ENCODE measurements at places on chromosomes 4 and X.

- no peak for DNase-seq
These were observed 13.0 kb upstream of the TBC1D9 start for GRCh38 chr4:140769209-140769608.

DNA sequence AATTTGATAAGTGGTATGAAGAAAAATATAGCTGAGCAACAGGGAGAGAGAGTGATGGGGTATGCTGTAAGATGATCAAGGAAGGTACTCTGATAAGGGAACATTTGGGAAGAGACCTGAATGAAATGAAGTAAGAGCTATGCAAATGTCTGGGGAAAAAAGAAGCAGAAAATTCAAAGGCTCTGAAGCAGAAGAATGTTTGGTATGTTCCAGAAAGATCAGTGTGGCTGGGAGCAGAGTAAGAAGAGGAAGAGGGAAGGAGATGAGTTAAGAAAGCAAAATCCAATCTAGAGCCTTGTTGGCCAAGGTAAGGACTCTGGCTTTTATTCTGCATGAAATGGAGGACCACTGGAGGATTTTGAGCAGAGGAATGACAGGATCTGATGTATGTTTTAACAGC is 90.0 kb downstream of the AWAT2 start:
- DNase-seq, result no peak

DNA sequence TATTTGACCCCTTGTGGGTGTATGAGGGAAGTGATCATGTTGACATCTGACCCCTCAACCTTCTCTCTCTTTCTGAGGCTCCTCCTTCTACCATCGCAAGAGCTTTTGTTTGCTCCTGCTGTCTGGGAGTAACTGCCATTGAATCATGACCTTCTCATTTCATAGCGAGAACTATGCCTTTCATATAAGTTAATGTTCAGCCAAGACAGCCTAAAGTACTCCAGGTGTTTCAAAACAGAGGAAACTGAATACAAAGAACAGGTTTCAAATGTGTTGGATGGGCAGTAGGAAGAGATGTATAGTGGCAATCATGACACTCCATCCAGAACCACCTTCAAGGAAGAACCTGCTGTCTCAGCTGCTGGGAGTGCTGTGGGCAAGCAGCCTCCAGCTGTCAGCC is 403.1 kb downstream of the MID1IP1 start:
- DNase-seq, result no peak

DNA sequence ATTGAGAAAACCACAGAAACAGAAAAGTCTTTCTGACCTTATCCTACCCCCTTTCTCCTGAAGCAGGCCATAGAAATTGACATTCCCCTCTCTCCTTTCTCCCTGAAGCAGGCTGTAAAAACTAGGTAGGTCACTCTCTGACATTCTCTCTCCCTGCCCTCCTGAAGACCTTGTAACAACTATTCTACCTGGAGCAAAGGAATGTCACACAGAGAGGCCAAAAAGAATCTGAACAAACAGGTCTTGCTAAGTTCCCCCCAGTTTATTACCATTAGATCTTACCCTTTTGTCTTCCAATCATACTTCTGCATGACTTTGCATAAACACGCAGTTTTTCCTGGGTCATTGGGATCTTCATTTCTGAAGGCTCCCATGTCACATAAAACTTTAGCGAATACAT is 198.3 kb upstream of the GYPA start:
- DNase-seq, result no peak

- no peak for DNase-seq
These were observed 36.0 kb downstream of the SLC9A7 start for GRCh38 chrX:46722742-46723568.

DNA sequence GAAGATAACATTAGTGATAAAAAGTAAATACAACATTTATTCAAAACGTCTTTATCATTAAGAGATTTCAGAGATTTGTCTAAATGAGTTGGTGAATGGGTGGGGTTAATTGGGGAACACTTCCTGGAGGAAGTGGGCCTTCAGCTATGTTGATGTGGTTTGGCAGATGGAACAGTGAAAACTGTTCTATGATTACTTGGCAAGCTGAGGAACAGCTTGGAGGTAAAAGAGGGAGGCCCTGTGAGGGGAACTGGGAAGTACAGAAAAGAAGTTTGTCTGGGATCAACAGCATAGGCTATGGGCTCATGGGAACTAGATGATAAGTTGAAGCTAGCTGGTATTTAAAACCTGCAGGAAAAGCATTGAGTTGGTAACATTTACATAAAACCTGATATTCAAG is 26.0 kb downstream of the OCRL start:
- DNase-seq, result no peak

GRCh38 chr4:47839259-47839658 is 1.4 kb upstream of the CORIN start:
- DNase-seq, result peak; percentile 1

DNA sequence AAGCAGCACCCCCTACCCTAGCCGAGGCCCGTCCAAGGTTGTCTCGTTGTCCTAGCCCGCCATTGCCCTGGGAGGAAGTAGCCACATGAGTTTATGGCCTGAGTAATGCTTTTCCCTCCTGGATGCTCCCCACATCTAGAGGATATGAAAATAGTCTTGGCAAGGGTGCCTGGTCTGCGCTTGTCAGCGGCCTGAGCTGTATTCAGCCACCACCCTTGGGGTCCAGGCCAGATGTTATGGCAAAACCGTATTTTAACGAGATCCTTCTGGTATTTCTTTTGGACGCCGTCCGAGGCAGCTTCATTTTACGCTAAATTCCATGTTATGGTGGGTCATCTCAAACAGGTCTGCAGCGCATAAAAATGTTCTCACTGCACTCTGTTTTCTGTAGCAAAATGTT is 89.3 kb downstream of the GPR143 start:
- DNase-seq, result no peak

GRCh38 chrX:8233091-8233490 is 62.0 kb upstream of the VCX2 start:
- DNase-seq, result no peak

GRCh38 chr4:74613266-74613665 is 168.3 kb downstream of the AREG start:
- no peak for DNase-seq

DNA sequence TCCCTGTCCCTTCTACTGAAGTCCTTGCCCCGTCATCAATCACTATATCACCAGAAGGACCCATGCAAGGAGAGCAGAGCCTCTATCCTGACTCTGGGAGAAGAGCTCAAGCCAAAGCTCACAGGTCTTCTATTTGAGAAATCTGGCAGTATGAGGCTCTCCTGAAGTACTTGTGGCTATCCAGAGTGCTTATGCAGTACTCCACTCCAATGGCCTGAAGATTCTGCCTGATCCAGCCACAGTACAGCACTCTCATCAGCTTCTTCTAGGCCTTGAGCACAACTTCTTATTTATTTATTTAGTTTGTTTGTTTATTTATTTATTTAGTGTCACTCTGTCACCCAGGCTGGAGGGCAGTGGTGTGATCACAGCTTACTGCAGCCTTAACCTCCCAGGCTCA is 13.0 kb downstream of the USP26 start:
- no peak for DNase-seq

- no peak for DNase-seq
These were observed 17.9 kb downstream of the UBE2K start for GRCh38 chr4:39715788-39716187.

- DNase-seq, result no peak
These were observed 639.4 kb upstream of the INTU start for GRCh38 chr4:126993351-126993750.

GRCh38 chr4:106017975-106018374 is 122.7 kb downstream of the NPNT start:
- no peak for DNase-seq

- no peak for DNase-seq
These were observed 25.7 kb downstream of the BOD1L1 start for GRCh38 chr4:13601848-13602247.

GRCh38 chr4:43351970-43352806 is 459.7 kb downstream of the GRXCR1 start:
- DNase-seq, result no peak

GRCh38 chr4:3123181-3123671 is 48.7 kb downstream of the HTT start:
- no peak for DNase-seq

DNA sequence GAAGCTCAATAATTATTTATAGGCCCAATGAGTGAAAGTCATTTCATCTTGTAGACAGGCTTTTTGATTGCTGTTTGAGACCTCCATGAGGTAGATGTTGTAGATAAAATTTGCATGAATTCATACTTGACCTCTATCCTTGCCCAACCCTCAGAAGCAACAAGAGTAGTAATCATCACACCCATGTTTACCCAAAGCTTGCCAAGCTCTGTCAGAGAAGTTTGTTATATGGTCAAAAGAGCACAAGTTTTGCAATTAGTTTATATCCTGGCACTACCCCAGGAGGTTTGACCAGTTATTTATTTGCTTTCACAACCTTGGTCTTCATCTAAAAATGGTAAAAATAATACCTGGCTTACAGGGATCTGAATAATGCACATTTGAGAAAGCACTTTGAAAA is 20.7 kb downstream of the ADH7 start:
- DNase-seq, result peak; percentile 15

GRCh38 chr4:168784786-168785461 is 225.1 kb downstream of the CBR4 start:
- peak; percentile 13 for DNase-seq

DNA sequence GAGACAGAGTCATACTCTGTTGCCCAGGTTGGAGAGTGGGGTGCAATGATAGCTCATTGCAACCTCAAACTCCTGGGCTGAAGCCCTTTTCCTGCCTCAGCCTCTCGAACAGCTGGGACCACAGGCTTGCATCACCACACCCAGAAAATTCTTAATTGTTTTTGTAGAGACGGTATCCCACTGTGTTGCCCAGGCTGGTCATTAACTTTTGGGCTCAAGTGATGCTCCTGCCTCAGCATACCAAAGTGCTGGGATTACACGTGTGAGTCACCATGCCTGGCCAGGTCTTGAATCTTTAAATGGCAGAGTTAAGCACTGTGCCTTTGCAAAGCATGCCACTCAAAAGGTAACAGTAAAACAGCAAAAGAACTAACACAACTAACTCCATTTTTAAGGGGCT is 28.6 kb upstream of the BBS12 start:
- DNase-seq, result no peak

DNA sequence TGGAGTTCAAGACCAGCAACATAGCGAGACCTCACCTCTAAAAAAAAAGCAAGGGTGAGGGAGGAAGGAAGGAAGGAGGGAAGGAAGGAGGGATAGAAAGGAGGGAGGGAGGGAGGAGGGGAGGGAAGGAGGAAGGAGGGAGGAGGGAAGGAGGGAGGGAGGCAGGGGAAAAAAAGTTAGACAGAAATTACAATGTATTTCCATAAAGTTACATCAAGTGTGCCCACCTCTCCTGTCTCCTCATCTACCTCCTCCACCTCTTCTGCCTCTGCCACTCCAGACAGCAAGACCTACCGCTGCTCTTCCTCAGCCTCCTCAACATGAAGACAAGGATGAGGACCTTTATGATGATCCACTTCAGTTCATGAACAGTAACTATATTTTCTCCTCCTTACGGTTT is 8.3 kb downstream of the LIN54 start:
- no peak for DNase-seq

DNA sequence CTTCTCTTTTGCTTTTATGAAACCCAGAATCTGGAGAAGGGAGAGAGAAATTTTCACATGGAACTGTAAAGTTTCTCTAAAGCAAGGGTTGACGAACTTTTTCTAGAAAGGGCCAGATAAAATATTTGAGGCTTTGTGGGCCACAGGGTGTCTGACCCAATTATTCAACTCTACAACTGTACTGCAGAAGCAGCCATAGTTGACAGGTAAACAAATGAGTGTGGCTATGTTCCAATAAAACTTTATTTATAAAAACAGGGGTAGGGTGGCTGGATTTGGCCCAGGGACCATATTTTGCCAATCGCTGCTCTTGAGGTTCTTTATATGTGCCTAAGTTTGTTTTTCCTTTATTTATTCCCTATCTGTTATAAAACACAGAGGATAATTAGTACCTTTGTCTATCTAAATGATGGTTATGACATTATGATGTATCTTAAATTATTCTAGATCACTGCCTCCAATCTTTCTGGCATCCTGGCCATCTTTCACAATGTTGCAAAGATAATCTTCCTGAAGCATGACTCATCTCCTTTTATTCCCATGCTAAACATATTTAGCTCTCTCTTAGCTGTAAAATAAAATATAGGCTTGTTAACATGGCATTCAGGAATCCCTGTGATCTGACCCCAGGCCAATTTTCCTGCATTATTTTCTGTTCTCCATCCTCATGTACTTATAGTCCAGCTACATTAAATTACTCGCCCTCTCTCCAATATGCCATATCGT is 106.8 kb upstream of the CBLL2 start:
- peak; percentile 0 for DNase-seq

DNA sequence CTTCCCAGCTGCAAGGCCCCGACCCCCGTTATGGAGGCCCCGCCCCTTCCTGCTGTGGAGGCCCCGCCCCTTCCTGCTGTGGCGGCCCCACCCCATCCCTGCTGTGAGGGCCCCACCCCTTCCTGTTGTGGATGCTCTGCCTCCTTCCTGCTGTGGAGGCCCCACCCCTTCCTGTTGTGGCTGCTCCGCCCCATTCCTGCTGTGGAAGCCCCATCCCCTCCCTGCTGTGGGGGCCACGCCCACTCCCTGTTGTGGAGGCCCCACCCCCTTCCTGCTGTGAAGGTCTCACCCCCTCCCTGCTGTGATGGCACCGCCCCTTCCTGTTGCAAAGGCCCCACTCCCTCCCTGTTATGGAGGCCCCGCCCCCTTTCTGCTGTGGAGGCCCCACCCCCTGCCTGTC is 104.9 kb upstream of the PSAPL1 start:
- peak; percentile 73 for DNase-seq

DNA sequence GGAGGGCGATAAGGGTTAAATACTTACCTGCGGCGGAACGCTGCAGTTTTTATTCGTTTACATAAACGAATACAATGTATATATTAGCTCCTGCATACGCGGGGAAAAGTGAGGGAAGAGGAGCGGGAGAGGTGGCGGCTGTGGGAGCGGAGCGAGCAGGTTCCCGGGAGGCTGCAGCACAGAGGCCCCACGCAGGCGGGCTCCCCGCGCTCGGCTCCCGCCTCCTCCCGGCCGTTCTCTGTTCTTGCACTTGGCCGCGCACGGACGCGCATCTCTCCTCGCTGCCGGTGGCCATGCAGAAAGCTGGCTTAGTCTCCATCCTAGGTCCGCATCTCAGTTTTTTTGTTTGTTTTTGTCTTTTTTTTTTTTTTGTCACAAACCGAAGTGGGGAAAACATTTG is 340.4 kb upstream of the FAT1 start:
- DNase-seq, result no peak

DNA sequence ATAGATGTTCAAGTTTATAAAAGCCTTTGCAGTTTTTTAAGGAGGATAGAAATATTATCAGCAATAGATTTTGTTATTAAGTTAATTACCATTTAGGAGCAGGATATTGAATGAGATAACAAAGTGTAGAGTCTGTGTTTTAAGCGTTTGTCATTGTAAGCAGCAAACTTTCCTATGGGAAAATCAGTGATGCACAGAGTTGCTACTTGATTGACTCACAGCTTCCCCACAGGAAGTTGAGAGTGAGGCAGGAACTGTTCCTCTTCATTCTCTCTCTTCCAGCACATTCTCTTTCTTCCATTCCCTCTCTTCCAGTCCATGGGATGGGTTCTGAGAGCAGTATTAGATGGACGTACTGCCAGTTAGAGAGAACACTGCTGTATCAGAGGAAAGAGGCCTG is 867.7 kb upstream of the AGA start:
- no peak for DNase-seq

- no peak for DNase-seq
These were observed 42.9 kb upstream of the CYP4V2 start for GRCh38 chr4:186148336-186148975.
